ENCODE measurements at places on chromosomes 12 and 14.

DNA sequence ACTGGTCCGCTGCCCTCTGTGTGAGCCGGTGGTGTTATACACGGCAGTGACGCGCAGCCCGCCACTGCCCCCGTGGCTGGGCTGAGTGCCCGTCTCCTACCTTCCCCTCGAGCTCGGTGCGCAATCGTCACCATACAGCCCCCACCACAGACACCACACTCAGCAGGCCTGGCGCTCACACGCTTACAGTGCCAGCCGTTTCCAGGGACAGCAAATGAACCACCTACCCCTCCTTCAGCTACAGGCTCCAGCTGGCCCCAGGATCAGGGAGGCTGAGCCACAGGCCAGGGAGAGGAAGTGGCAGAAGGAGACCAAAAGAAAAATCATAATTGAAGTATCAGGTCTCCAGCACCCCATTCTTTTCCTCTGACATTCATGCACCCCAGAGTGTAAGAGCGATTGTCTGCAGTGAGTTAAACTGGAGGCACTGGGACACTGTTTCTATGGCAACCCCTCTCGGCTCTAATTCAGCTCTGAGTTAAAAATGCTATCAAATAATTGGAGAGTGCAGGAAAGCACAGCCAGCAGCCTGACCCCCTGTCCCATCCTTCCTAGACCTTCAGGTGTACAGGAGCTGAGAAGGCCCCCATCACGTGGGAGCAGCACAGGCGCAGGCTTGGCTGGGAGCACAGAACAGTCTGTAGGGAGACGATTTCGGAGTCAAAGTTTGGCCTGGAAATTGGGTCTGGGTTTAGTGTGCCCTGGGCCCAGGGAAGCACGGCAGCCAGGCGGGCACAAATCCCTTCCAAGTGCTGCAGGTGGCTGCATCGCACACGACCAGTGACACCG is 18.0 kb downstream of the LRTM2 start:
- no peak for DNase-seq

DNA sequence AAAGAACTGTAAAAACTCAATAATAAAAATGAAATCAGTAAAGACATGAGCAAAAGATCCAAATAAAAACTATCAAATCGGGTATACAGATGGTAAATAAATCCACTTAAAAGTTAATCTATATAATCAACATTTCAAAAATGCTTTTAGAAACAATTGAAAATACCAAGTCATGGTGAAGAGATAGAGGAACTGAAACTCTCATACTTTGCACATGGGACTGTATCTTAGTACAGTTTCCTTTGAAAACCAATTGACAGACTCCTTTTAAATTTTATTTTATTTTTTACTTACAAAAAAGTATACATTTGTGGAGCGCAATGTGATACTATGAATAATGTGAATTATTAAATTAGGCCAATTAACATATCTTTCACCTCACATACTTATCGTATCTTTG is 98.6 kb upstream of the FAR2 start:
- no peak for DNase-seq

DNA sequence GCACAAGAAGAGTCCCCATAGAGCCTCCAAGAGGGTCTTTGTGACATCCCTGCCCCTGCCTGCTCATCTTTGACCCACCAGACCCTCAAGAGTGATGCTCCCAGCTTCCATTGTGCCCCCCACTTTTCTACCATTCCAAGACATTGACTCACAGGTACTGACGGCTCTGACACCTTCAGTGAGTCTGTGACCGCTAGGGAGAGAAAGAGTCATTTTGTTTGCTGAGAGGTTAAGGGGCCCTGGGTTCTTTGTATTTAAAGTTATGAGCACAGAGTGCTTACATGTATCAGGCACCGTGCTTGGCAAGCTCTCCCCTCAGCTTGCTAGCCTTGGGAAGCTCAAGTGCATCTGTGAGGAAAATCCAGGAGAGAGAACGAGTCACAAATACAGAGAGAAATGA is 7.1 kb upstream of the KRT82 start:
- no peak for DNase-seq

GRCh38 chr12:71155225-71155624 is 2.6 kb downstream of the TSPAN8 start:
- DNase-seq, result no peak

- DNase-seq, result no peak
These were observed 387 bp downstream of the LRRC9 start for GRCh38 chr14:59920378-59920683.

DNA sequence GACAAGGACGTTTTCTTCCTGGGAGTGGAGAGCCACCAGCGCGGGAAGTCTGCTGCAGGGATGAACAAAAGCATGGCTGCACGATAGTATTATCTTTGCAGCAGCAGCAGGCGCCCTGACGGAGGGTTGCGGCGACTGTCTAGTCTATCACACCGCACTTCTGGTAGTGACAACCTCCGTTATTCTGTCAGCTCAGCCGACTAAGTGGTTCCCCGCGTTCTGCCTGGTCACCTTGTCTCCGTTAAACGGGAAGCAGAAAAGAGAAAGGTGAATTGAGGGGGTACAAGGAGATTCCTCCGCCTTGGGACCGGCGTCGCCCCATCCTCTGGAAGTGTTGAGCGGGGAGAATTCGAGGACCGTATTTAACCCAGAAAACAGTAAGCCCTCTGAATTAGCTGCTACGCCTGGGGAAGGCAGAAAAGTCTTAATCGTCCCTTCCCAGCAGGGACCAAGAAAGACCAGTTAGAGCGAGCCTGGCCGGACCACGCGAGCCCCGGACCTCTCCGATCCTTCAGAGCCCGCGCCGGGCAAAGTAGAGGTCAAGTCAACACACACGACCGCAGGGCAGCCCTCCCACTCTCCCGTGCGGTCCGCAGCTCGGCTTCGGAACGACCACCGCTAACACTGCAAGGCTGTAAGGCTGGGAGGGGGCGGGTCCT is 536 bp upstream of the DAAM1 start:
- DNase-seq, result no peak

- DNase-seq, result no peak
These were observed 125.3 kb upstream of the TMEM233 start for GRCh38 chr12:119468296-119468695.

DNA sequence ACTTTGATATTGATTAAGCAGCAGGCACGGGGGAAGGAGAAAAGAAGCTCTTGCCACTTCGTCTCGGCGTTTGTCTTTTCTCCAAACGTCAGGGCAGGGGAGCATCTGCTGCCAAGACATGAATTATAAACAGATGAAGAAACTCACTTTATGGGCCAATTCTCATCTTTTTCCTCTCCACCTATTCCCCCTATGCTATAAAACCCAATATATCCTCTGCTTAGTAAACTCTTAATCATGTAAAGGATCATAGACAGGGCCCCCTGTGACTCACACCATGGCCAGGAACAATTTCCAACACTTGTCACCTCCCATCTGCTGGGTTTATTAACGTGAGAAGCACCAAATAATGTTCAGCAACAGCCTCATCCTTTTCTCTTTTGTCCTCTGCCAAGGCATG is 1092.1 kb upstream of the TMEM132C start:
- no peak for DNase-seq

GRCh38 chr14:89588840-89589296 is 171.8 kb upstream of the FOXN3 start:
- no peak for DNase-seq

GRCh38 chr14:74963178-74963704 is 7.8 kb upstream of the PGF start:
- DNase-seq, result no peak

- no peak for DNase-seq
These were observed 14.7 kb downstream of the GSTZ1 start for GRCh38 chr14:77335576-77335975.

GRCh38 chr14:96064866-96065265 is 25.7 kb downstream of the C14orf132 start:
- DNase-seq, result no peak

DNA sequence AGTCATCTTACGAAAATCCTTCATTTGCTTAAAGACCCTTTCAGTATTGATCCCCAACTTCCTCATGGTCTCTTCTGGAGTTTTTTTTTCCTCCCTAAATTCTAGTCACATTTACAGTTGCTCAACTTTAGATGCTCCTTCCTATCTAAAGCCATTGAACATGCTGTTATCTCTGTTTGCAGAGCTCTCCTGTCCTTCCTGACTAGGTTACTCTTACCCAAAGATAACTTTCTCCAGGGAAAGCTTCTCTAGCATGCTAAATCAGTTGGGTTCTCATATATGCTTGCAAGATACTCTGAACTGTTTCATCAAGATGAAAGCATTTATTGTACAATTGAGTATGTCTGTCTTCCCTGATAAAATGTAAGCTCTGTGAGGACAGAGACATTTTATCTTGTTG is 1.8 kb upstream of the RAB21 start:
- no peak for DNase-seq

- DNase-seq, result peak; percentile 3
These were observed 36.5 kb upstream of the DYNC1H1 start for GRCh38 chr14:101927859-101928258.

- no peak for DNase-seq
These were observed 43.1 kb upstream of the GTF2A1 start for GRCh38 chr14:81263777-81264410.

- no peak for DNase-seq
These were observed 53.4 kb downstream of the LTBP2 start for GRCh38 chr14:74558655-74559054.

- DNase-seq, result no peak
These were observed 19.3 kb downstream of the EIF5 start for GRCh38 chr14:103353362-103353761.

DNA sequence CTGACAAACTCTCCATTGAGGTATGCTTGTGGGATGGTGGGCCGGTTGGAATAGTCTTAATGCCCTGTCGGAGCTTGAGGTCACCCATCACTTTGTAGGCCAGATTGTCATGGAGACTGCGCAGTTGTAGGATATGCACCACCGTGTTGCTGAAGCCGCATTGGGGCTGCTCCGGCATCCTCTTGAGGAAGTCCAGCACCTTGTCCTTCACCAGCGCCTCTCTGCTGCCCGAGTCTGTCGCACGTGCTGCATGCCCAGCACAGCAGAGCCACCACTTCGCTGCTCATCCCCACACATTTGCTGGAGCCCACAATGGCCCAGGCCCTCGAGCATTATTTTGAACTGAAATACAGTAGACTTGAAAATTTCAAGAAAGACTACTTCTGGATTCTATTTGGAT is 61.8 kb downstream of the FBXO33 start:
- no peak for DNase-seq

DNA sequence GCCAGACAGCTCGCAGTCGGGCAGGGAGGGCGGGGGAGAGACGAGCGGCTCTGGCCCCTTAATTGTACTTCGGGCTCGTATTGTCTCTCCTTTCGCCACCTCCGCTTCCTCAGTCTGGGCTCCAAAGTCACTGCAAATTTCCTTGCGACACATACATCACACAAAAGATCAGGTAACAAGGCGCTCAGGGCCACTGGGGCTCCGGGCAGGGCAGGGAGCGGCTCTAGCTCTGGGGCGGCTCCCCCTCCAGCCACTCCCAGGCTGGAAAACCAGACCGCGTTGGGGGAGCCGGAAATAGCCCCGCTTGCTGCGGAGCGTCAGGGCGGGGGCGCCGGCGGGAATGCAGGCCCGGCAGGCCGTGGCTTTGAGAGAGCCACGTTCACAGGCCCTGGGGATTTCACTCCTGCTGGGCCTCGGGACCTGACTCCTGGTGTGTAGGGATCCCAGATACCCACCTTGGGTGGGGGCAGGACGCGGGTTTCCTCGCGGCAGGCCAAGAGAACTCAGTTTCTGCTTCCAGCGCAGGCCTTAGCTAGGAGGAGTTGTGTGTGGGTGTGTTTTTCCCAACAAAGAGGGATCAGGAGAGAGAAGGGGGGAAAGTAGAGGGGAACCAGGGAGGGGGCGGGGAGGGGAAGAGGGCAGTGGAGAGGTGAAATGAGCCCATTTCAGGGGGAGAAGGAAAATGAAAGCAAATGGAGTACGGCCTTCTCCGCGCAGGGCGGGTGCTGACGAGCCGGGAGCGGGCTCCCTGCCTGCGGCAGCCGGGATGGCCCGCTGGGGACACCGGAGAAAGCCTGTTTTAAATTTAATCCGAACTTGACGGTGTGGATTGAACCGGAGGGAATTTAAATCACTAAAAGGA is 4.4 kb upstream of the HOXC9 start:
- no peak for DNase-seq

DNA sequence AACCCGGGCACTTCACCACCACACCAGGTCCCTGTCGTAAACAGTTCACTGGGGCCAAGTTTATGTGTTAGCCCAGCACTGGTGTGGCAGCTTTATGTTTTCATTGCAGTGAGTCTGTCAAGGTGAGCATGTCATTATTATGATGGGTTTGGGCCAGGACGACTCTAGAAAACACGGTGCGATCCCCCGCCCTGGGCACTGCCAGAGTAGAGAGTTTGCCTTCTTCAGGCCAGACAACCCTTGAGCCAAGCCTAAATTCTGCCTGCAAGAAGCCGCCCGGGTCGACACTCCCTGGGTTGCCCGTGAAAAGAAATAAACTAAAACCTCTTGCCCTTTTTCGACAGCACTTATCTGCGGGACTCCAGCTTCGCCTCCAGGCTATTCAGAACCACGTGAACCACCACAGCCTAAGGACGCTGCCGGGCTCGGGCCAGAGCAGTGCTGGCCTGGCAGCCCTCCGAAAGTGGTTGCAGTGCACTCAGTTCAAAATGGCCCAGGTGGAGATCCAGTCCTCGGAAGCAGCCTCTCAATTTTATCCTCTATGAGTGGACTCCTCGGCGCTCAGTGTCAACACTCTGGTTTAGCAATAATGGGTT is 81.8 kb downstream of the PRIMA1 start:
- no peak for DNase-seq

- no peak for DNase-seq
These were observed 93.1 kb downstream of the GAS2L3 start for GRCh38 chr12:100666588-100666987.

GRCh38 chr12:38175538-38175937 is 141.0 kb upstream of the ALG10B start:
- no peak for DNase-seq

GRCh38 chr12:6965714-6966113 is 4.8 kb downstream of the PHB2 start:
- DNase-seq, result no peak

All from GOT3 (cell line).